ENCODE measurements at places on chromosomes 12 and 14.

DNA sequence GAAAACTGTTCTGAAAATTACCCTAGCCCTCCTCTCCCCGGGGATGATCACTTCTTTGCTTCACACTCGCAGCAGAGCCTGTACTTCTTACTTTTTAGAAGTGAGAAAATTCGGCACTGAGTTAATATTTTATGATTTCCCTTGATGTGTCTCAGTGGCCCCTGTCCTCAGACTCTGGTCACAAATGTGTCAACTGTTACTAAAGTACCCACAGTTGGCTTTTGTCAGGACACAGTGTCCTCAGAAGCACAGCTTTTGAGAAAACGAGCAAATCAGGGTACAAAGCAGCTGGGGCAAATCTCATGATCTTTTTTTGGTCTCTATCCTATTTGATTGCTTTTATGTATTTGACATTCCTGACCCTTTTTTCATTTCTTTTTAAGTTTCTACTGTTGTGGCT lies 142.5 kb downstream of the SYNE2 start:
- DNase-seq, result no peak

DNA sequence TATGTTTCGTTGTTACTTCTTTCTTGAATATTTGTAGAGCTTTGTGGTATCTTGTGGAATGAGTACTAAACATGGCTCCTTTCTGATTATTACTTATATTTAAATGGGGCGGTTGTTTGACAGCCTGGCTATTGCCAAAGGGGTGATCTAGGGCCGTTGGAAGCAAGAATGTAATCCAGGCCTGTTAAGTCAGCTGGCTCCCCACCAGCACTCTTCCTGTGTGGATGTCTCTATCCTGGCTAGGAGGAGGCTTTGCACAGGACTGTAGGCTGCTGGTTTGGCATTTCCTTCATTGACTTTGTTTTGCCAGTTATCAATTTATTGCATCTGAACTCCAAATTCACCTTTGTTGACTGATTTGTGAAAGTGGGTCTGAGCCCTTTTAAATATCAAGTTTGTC lies 5.6 kb downstream of the FAM234B start:
- DNase-seq, result no peak

DNA sequence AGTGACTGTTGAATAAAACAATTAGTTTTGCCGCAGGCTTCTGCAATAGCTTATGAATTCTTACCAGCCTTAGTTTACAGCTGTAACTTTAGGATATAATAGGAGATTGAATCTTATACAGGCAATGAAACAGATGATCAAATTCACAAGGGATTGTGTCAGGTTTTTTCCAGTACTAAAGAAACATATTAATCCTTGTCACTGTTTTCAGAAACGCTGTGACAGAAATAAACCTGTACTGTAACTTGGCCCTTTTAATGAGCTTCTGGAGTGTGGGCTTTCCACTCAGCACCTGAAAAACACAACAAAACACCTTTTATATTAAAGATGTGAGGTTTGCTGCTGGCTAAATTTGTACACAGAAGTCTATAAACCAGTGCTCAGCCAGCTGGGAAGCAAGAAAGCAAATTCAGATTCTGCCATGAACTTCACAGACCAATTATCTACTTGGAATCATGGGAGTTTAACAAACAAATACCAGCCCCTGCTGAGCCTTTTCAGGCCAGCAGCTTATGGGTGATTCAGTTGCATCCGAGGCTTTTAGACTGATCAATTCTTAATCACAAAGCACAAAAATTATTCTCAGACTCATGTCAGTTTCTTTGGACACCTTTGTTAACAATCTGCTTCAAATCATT lies 109.5 kb downstream of the FOXG1 start:
- DNase-seq, result no peak

DNA sequence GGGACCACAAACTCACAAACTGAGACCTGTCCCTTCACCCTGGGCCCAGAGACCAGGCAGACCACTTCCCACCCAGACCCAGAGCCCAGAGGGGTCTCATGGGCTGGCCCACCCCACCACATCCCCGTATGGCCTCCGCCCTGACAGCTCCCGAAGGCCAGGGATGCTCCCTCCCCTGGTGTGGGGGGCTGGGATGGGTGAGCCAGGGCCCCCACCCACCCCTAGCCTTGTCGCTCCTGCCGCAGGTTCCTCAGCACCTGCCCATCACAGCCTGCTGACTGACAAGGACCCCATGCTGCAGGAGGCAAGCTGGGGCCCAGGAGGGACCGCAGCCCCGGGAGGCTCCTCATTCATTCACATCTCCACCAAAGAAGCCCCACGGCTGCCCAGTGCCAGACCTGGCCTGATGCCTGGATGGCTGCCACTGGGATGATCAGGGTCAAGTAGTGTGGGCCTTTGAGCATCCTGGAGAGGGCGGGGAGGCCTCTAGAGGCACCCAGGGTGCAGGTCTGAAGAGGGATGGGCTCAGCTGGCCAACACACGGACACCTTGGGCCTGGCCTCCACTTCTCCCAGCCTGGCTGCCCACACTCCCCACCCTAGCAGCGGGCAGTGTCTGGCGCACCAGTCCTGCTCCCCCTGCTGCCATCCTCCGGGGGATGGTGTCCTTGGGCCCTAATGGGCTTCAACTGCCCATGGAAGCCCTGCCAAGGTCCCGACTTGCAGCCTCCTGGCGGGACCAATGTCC lies 24.7 kb upstream of the GPR132 start:
- DNase-seq, result no peak

Data from GM13976 (cell line).